Activated CD8-positive, alpha-beta T cell treated with anti-CD3 and anti-CD28 coated beads, Interleukin-2, amount 10 ng/mL, durations not matched to agents 7 days and 5 days (primary cell): ENCODE measurements at places on chromosomes 16 and 17. TPM values are rescaled to one million over a fixed set of nuclear protein-coding genes. Genes with fewer than 3 reads are reported as not detected.

ENPP7 gene
- total RNA-seq: 0.13 TPM

HDAC5 gene
- 24.0 TPM for total RNA-seq

RAB37 gene
- 19.6 TPM for total RNA-seq

KRTAP4-6 gene
- total RNA-seq: not detected

ANKRD40CL gene
- not detected for total RNA-seq

DNA sequence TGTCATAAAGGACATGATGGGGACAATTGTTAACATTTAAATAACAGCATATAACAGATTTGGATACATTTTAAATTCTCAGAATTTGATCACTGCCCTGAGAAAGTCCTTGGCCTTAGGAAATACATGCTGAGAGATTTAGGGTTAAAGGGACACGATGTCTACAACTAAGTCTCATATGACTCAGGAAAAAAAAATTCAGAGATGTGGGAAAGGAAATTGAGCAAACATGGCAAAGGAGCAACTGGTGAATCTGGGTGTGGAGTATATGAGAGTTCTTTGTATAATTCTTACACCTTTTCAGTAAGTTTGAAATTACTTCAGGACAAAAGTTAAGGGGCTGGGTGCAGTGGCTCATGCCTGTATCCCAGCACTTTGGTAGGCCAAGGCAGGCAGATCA lies 18.2 kb downstream of the MPP3 start:
- H3K36me3 ChIP-seq: no peaks in the 10 kb centered on the region
- H3K4me1 ChIP-seq: no peaks in the 10 kb centered on the region
- no peak overlapping the region for H3K4me3 ChIP-seq
- DNase-seq: no peak
- H3K27me3 ChIP-seq: no peaks in the 10 kb centered on the region

DNA sequence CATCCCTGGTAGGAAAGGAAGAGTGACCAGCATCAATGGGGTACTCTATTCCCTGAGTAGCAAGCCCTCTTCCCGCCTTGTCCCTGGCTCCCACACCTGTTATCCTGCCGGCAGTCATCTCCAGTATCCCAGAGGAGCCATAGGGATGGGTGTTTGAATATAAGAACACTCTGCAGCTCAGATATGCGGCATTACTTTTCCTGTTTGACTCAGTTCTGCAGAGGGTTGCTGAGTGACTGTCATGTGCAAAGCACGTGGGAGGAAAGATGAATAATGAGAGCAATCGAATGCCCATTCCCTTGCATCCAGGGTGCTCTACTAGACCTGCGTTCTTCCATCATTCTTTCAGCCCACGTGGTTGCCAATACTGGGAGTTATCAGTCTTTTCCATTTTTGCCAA lies 115.1 kb downstream of the PRKCB start:
- no peaks in the 10 kb centered on the region for H3K27me3 ChIP-seq
- peaks cover 75% of the 10 kb centered on the region for H3K4me1 ChIP-seq
- peak overlapping the region; percentile 97 for H3K27ac ChIP-seq

DNA sequence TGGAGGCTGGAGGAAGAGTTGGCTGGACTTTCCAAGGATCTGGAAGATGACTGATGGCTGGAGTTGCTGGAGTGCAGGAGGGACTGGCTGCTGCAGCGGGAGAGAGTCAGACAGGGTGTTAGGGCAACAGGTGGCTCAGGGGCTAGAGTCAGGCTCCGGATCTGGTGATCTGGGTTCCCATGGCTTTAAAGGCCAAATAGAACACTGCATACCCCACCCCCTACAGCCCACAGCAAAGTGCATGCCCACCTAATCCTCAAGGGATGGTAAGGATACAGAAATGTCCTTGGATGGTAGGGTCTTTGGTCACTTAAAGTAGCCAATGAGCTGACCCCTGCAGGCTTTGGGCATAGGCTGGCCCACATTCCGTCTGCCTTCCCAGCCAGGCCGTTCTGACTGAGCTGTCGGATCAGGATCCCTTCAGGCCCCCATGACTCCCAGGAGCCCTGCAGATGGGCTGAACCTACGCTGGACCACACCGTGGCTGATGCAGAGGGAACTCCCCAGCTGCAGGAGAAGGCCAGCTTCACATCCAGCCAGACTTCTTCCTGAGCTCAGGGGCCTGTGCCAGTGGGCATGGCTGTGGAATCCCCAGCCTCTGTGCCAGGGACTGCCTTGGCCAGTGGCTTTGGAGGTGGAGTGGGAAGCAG lies 13.9 kb downstream of the TNS4 start:
- H3K4me1 ChIP-seq: peaks cover 78% of the 10 kb centered on the region
- no peak for DNase-seq
- no peaks in the 10 kb centered on the region for H3K36me3 ChIP-seq
- no peak overlapping the region for H3K4me3 ChIP-seq
- no peaks in the 10 kb centered on the region for H3K27me3 ChIP-seq
- H3K27ac ChIP-seq: peak overlapping the region; percentile 69

DNA sequence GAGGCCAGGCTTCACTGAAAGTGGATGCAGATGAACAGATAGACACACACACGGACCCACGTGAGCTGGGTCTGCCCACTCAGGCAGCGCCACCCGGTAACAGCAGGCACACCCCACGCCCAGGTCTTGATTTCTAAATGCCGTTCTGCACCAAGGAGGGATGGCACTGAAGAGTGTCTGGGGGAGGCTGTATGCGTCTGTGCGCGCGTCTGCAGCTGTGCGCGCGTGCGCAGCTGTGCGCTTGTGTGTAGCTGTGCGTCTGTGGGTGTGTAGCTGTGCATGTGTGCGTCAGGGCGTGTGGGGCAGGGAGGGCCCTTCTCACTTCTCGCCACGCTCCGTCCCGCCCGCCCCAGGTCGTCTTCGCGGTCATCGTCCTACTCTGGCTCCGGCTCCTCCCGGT lies 15.5 kb upstream of the IL17C start:
- H3K27me3 ChIP-seq: no peaks in the 10 kb centered on the region
- DNase-seq: no peak
- no peak overlapping the region for H3K4me3 ChIP-seq
- peaks cover 54% of the 10 kb centered on the region for H3K36me3 ChIP-seq
- H3K4me1 ChIP-seq: peaks cover 33% of the 10 kb centered on the region

DNA sequence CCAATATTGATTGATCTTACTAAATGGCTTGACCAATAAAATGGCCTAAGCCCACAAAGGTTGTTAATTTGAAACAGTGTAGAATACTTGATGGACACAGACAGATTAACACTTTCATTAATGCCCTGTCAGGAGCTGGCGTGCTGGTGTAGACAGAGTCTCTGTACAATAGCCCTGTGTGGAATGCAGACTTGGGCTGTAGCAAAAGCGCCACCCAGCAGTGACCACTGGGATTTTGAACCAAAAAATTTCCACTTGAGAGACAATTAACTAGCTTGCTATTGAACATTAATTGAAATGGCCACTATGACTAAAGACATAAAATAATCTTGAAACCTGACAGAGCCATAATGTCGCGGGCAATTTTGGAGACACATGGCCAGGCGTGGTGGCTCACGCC lies 19.7 kb upstream of the GUCY2D start:
- H3K27me3 ChIP-seq: peaks cover 28% of the 10 kb centered on the region
- no peaks in the 10 kb centered on the region for H3K36me3 ChIP-seq
- H3K4me3 ChIP-seq: no peak overlapping the region
- no peak for DNase-seq
- no peaks in the 10 kb centered on the region for H3K4me1 ChIP-seq

- peaks cover 11% of the 10 kb centered on the region for H3K4me1 ChIP-seq
- peaks cover 19% of the 10 kb centered on the region for H3K27me3 ChIP-seq
- no peak for DNase-seq
- H3K27ac ChIP-seq: no peak overlapping the region
- H3K36me3 ChIP-seq: peaks cover 2% of the 10 kb centered on the region
- H3K4me3 ChIP-seq: no peak overlapping the region
Observed at GRCh38 chr17:42096360-42097111, 1.7 kb downstream of the ZNF385C start.
